Hematopoietic multipotent progenitor cell treated with erythropoietin and hydrocortisone succinate and interleukin-3 and kit ligand, for 8 days (in vitro differentiated cells): ENCODE measurements at places on chromosomes 3 and 15.
A peak's percentile ranks its signal among the peaks of the same experiment; 100 is the strongest.

DNA sequence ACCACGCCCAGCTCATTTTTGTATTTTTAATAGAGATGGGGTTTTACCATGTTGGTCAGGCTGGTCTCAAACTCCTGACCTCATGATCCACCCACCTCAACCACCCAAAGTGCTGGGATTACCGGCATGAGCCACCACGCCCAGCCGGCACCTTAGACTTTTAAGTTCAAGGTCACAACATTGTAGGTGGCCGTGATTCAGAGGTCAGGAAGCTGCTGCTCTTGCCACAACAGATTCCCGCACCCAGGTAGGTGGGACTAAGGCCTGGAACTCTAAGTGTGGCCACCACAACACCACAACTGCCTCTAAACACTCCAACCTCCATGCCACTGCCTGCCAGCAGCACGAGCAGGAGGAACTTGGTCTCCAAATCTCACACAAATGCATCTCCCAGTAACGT is 196.8 kb downstream of the STT3B start:
- no peak for DNase-seq

GRCh38 chr15:33757516-33758232 is 210.6 kb upstream of the CHRM5 start:
- no peak for DNase-seq

DNA sequence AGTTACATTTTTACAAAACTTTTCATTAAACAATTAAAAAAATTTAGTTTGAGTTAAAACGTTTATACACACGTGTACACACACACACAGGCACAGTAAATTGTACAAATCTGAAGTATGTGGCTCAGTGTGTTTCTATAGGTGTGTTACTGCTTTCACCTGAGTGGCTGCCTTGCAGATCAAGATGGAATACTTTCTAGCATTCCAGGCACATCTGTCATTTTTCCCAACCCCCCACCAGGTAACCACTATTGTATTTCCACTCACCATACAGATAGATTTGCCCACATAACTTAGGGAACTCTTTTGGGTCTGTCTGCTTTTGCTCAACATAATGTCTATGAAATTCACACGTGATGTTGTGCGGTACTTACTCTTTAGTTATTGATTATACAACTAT is 141.1 kb downstream of the PTPRG start:
- DNase-seq, result no peak

DNA sequence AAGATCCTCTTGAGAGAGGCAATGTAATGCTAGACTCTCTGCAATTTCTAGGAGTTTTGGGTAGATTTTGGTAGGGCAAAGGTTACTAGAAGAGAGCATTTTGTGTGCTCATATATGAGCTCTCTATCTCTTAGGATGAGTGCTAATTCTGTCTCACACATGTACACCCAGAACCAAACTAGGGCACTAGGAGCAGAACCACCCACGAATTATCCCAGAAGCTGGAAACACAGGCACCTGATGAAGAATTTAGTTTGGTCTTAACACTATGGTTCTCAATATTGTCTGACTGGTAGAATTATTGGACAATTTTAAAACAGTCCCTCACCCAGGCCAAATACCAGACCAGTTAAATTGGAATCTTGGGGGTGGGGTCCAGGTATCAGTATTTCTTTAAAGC is 94.8 kb downstream of the PRICKLE2 start:
- no peak for DNase-seq

DNA sequence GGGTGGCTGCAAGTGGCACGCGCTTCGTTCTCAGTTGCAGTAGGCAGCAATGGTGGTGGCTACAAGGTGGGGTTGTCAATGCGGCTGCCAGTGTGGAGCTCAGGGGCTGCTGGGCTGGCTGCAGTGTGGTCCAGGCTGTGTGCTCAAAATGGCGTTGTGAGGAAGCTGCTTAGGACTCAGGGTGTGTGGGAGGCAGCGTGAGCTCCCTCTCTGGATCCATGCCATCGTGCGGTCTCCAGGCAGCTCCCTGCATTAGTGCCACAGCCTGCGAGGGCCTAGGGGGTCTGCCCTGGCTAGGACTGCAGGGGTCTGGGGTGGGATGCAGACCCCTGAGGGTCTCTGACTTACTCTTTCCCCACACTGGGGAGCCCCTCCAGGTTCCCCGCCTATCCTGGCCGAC is 397.2 kb downstream of the OCA2 start:
- no peak for DNase-seq

- DNase-seq, result peak; percentile 64
Observed at GRCh38 chr3:152193673-152194267, 75.0 kb upstream of the MBNL1 start.

GRCh38 chr15:75002398-75002797 is 7.0 kb downstream of the SCAMP5 start:
- no peak for DNase-seq

GRCh38 chr3:51622868-51623267 is 48.2 kb upstream of the TEX264 start:
- DNase-seq, result peak; percentile 14

GRCh38 chr3:114405202-114405990 is 111.6 kb downstream of the TIGIT start:
- DNase-seq, result no peak

DNA sequence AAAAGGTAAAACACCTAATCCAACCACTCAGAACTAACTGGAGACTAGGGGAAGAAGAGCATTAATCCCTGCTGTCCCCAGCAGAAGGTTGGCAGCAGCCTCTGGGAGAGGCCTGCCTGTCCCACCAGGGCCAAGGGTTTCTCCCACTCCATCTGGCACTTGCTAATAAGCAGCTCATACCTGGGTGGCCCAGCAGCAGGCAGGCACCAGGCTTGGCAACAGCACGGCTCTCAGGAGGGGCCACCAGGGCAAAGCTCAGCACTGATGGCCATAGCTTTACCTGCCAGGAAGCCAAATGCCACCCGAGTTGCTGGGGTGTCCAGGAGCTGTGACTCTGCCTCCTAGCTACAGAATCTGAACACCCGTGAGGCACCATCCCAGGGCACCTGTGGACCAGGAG is 58.3 kb downstream of the BOC start:
- no peak for DNase-seq

GRCh38 chr3:112779558-112780480 is 66.8 kb downstream of the CD200R1L start:
- no peak for DNase-seq

GRCh38 chr15:60480888-60481287 is 1.9 kb upstream of the ICE2 start:
- DNase-seq, result no peak

DNA sequence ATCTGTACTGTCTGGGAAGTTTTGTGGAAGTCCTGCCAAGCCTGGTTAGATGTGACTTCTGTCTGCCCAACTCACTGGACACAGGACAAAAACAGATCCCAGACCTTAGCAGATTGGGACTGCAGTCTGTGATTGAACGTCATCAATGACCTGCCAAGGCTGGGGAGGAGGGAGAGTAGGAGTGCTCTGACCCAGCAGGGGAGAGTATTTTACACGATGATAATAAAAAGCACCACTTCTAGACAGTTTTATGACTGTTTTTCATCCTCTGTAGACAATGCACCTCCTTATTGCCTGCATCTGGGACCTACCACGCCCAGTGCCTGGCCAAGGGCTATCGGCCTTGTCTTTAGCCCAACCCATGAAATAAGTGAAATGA is 102.3 kb upstream of the NR2E3 start:
- no peak for DNase-seq

GRCh38 chr3:32873531-32874130 is 55.8 kb downstream of the TRIM71 start:
- DNase-seq, result no peak

DNA sequence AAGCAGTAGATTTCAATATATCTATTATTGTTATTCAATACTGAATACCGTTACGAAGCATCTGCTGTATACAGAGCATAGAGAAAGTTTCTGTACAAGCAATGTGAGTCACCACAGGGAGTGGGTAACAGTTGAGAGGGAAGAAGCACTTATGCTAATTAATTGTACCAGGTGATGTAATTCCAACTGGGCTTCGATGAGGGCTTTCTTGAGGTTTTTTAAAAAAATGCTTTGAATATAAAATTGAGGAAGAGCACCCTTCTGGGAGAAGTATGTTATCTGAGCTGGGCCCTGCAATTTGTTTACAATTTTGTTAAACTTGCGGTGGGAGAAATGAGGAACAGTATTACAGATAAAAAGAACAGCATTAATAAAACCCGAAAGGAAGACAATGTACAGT is 197.9 kb downstream of the TPRG1 start:
- DNase-seq, result no peak

- no peak for DNase-seq
Observed at GRCh38 chr3:173660645-173661299, 263.2 kb downstream of the NLGN1 start.

- DNase-seq, result no peak
Observed at GRCh38 chr3:71510510-71510909, 73.0 kb downstream of the FOXP1 start.

- no peak for DNase-seq
Observed at GRCh38 chr3:33424606-33425452, 15.4 kb downstream of the UBP1 start.

- no peak for DNase-seq
Observed at GRCh38 chr15:47383102-47383501, 334.2 kb upstream of the SEMA6D start.

- DNase-seq, result peak; percentile 37
Observed at GRCh38 chr3:39414421-39414907, 7.9 kb downstream of the RPSA start.

DNA sequence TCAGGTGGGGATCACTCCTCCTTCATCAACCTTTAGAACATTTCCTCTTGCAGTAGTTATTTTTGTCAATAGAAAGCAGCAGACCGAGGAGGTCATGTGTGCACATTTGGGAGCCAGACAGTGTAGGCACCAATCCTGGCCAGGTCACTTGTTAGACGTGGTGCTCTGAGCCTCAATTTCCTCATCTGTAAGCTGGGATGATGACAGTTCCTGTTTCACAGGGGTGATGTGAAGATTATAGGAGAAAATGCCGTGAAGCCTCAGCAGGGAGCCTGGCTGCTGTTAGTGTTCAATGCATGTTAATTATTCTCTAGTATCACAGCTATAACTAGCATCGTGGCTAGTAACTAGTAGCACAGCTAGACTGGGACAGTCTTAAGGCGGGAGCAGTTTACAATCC is 64.7 kb downstream of the ATP2B2 start:
- DNase-seq, result no peak

DNA sequence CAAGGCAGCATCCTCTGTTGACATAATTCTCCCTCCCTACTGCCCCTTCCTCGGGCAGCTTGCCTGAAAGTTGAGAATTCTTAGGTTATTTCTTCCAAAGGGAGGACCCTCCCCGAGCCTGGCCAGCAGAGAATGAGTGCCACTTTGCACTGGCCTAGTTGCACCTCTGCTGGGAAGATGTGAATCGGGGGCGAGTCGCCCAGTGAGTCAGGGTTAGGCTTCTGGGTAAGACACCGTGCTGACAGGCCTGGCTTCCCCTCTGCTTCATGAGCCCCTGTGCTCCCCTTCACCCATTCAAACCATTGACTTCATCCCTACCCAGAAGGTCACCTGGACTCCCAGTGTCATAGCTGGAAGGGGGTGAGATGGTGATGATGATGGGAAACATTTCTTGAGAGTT is 82.3 kb downstream of the AAGAB start:
- no peak for DNase-seq

GRCh38 chr3:187136936-187137335 is 2.4 kb downstream of the RPL39L start:
- peak; percentile 7 for DNase-seq

- DNase-seq, result no peak
Observed at GRCh38 chr15:29936353-29937049, 114.2 kb upstream of the TJP1 start.

- no peak for DNase-seq
Observed at GRCh38 chr3:178369006-178369405, 167.2 kb upstream of the KCNMB2 start.

DNA sequence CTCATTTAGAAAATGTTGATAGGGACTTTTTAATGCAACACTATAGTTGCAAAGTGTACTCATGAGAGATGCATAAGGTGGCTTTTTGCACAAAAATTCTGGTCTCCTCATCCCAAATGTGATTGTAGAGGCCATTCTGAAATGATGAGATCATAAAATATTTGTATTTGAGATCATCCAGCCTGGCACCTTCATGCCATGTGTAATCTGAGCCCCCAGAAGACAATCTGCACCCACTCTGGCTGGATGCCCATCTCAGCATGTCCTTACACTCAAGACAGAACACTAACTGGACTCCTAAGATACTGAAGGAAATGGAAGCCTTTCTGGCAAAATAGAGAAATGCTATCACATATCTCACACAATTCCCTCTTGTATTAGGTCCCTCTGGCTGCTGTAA is 49.2 kb downstream of the SLC7A14 start:
- no peak for DNase-seq

GRCh38 chr3:187640569-187641059 is 29.6 kb downstream of the SST start:
- no peak for DNase-seq

DNA sequence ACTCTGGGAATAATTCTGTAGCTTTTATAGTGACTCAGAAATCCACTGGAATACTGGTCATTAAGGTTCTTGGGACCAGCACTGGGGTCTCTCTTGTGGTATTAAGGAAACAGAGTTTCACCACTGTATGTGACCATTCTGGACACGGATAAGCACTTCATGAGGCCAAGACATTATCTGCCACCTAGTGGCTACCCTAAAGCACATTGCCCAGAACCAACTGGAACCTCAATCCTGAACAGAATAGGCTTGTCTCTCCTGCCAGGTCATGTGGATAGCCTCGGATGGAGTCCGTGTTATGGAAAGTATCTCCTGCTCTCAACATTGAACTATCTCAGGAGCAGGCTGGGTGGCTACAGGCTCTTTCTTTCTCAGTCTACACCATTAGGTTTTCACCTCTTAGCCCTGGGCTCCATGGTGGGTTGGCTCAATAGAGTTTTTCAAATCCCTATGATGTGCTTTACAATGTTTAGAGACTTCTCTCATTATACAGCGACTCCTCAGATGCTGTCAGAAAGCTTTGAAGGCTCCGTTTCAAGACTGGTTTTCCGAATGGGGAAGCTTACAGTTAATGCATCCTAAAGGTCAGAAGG is 167.6 kb upstream of the ST8SIA2 start:
- peak; percentile 12 for DNase-seq

- DNase-seq, result no peak
Observed at GRCh38 chr15:29401644-29402043, 132.0 kb upstream of the NSMCE3 start.

- DNase-seq, result no peak
Observed at GRCh38 chr3:104907507-104907906, 459.2 kb upstream of the ALCAM start.

GRCh38 chr15:59329570-59330350 is 42.9 kb downstream of the MYO1E start:
- no peak for DNase-seq

DNA sequence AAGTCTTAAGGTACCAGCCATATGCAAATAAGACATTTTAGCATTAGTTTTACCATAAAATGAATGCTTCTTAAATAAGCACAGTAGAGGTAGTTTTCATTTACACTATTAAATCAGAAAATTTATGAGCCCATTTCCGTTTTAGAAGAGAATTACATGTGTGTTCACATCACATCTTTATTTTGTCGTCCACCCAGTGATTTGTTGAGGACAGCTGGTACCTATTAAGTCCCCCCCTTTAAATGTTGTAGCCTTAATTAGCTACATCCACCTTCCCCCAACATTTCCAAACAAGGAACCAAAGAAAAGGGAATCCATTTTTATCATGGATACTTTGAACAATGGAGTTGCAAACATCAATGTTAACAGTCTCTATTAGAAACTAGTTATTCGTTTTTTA is 6.8 kb downstream of the IL17RD start:
- DNase-seq, result no peak
